ENCODE measurements at places on chromosomes 4 and X.

- no peak for DNase-seq
Observed at GRCh38 chr4:150297861-150298474, 219.7 kb downstream of the DCLK2 start.

DNA sequence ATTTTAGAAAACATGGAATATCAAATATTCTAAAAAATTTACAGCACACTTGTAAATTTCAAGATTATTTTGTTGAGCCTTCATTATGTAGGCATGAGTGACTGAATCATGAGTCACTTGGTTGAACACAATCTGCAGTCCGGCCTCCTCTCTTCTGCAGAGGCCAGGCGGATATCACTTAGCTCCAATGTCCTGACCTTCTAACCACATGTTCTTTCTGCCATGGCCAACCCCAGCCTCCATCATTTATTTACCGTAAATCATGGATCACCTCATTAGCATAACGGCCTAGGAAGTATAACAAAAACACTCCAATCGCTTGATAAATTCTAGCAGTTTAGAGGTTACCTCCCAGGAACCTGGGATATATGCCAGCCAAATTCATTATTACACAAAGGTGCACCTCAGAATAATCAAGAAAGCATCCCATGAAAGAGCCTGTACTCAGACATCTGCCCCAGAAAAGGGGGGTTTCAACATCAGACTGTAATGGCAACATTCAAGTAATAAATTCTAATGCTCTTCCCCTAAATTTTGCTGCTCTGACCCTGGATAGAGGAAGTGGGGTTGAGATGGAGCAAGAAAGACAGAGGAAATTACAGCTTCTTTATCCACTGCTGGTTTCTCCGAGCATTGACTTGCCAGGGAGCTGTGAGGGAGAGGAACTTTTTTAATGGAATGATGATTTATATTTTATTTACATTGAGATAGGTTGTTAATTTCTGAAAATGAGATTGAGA, 2153.6 kb upstream of the AGA start:
- no peak for DNase-seq

GRCh38 chrX:88284844-88285243, 462.2 kb upstream of the CPXCR1 start:
- no peak for DNase-seq

DNA sequence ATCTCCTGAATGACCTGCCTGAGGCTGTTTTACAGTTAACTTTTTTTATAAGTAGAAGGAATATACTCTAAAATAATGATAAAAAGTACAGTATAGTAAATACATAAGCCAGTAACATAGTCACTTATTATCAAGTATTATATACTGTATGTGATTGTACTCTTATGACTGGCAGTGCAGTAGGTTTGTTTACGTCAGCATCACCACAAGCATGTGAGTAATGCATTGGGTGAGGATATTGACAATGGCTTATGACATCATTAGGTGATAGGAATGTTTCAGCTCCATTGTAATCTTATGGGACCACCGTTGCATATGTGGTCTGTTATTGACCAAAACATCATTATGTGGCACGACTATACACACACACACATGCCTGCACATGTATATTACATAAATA, 20.5 kb downstream of the NUDT9 start:
- DNase-seq: no peak

- DNase-seq: no peak
Observed at GRCh38 chrX:85590638-85591037, 211.2 kb upstream of the POF1B start.
